ENCODE measurements at places on chromosomes 7 and 10.

DNA sequence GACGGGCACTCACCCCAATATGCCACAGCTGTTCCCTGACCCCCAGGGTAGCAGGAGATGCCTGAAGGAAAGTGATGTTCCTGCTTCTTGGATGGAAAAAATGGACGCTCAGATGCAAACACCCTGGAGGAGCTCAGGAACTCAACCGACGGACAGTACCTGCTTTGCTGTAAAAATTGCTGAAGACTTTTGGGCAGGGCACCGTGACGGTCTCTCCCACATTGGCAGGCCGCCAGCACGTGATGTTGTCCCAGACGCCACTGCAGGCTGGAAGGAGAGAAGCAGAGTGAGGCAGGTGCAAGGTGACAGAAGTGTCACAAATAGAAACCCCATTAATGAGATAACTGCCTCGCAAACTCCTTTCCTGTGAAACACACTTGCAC is 35.0 kb downstream of the VIPR2 start:
- DNase-seq, result peak; percentile 26

GRCh38 chr7:127996253-127997071 is 34.8 kb downstream of the LRRC4 start:
- DNase-seq, result no peak

DNA sequence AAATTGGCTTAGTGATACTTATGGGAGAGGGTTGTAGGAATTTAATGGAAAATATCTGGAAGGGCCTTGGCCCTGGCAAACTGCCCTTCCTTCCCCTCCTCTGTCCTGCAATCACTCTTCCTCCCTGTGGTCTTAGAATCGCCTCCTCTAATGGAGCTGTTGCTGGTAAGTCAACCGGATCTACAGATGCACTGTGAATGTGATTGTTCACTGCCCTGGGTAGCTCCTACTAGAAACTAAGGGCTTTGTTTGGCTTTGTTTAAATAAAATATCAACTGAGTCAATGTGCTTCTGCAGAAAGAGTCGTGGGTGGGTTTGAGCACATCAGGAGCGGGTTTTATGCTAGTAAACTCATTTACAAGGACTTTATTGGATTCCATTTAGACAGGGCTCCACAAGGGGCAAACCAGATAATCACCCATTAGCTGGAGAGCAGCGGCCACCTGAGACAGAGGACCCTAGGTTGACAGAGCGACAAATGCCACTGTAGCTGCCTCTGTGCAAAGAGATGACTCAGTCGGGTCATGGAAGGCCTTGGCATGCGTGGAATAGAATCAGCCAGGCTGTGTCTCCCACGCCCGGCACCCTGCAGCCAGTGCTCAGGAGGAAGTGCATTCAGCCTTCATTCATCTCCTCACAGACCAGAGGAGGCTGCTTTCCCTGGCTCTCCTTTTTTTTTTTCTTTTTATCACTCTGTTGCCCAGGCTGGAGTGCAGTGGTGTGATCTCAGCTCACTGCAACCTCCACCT is 97.9 kb downstream of the GAD2 start:
- no peak for DNase-seq

DNA sequence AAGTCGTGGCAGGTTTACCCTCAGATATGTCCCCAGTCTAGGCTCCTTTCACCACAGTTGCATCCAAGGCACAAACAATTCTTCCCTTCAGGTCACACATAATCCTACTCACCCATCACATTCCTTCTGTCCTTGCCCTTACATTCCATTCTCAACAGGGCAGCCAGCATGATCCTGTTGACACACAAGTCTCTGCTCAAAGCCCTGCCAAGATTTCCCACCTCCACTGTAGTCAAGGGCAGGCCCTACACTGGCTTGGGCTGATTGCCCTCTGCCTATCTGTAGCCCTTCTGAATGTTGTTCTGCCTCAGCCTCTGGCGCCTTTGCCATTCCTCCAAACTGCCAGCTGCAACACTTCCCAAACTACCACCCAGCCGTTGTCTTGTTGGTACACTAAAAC is 187.9 kb upstream of the AKR1E2 start:
- DNase-seq, result no peak

- DNase-seq, result no peak
These were observed 57.8 kb downstream of the FRMPD2 start for GRCh38 chr10:48216744-48217143.

DNA sequence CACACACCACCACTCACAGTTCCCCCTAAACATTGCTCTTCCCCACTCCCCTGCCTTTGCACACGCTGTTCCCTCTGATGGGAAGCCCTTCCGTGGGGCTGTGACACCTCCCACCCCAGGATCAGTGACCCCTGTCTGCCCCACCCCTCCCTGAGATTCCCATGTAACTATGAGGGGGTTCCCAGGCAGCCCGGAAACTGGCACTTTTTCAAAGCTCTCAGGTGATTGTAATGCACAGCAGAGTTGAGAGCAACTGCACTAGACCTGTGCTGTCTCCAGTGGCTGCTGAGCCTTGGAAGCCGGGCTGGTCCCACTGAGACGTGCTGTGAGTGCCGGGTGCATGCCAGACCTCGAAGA is 29.8 kb downstream of the GPRIN2 start:
- no peak for DNase-seq

GRCh38 chr7:34187798-34188307 is 282.5 kb downstream of the BMPER start:
- no peak for DNase-seq

DNA sequence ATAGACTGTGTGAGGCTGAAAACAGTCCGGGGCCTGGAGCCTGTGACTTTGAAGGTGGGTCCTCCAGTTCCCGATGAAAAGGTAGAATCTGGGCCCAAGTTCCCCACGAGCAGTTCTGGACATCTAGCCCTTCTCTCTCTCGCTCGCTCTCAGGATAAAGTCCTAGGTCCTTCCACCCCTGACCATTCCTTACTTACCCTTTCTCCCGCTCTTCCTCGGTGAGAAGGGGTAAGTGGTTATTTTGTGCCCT is 713 bp downstream of the IMMP2L start:
- DNase-seq, result no peak

DNA sequence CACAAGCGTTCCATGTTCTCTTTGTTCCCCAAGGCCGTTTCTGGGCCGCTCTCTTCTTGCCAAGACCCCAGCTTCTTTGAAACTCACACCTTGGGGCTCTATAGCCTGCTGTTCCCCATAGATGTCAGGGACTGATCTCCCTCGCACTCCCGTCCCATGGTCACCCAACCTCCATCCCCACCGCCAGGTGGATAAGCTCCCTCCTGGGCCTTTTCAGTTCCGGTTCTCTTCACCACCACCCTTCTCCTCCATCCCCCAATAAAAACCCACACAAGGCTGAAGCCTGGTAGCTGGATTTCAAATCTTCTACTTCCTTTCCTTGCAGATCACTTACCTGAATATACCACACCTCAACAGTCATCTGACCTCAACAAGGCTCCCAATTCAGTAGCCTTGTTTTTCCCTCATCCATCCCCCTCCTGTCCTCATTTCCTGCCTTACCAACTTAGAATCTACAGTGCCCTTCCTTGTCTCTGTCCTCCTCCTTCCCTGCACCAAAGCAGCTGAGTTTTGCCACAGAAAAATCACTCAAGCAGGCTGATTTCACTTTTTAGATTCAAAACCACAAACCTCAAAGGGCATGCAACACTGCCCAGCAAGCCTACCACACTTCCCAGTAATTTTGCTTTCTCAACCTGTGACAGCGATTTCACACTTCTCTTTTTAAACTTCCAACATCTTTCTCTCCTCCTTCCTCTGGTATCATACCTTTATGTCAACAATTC is 7.7 kb downstream of the SLC37A3 start:
- no peak for DNase-seq

DNA sequence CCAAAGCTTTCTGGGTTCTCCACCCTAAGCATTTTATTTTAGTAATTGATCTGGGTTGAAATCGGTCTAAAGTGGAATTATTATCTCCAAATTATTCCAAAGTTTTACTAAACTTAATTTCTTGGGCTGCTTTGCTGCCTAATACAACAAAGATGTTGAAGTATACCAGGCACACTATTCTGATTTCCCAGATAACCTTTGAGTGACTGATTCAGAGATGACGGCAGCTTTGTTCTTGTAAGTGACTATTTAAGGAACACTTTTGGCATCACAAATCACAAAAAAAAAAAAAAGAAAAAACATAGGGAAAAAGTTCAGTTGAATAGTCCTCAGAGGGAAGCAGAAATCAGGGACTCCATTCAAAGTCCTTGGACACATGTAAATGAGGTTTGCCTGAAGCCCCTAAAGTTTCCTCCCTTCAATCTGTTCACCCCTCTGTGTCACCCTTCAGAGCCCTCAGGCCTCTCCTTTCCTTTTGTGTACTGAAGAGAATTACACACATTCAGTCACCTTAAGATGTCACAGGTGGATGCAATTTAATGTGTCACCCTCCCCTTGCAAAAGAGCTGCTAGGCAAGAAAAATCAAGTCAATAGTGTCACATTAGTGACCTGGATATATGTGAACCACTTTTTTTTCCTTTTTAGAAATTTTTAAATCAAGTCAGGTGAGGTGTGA is 81.5 kb downstream of the RTKN2 start:
- no peak for DNase-seq

GRCh38 chr10:3844491-3845025 is 59.5 kb upstream of the KLF6 start:
- no peak for DNase-seq

DNA sequence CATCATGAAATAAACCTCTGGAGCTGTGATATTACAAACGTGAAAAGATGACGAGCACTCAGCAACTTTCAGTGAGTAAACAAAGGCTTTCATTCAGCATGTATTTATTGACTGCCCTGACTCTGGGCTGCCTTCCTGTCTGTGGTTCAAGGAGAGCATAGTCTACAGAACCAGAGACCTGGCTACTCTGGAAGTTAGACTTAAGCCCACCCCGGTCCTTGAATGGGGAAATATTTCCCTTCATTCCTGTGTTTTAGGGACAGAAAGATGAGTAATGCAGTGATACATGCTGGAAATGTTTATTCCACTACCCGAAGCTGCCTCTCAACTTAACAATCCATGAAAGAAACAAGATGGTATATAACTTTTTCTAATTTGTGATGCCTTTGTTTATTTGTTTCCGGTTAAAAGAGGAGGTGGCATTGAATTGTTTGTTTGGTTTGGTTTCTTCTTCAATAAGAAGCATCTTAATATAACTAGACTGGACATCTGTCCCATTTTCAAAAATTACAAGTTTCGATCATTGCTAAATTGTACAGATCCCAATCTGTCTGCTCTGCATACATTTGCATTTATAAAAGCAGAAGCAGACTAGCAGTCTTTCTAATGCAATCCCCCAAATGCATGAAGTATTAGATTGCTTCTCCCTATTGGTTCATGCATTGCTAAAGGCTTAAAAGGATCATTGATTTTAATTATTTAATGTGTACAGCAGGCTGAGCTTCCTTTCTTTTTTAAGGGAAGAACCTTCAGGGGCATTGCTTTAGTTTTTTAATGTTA is 57.7 kb downstream of the TRUB1 start:
- no peak for DNase-seq

- DNase-seq, result no peak
These were observed 780.8 kb upstream of the C7orf33 start for GRCh38 chr7:147809786-147810185.

DNA sequence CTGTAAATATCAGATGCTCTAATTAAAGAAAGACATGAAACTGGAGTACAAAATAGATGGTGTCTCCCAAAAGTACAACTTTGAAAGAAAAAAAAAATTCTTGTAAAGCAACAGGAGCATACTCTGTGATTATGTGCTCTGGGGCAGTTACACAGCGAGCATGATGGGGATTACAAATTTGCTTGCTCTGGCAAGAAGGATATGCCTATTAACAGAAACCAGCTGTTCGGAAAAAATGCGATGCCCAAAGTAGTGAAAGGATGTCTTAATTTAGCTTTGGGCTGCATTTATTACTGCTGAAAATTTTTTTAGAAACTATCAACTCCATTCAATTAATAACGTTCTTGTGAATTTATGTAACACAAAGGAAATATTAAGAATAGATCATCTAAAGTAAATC is 256.9 kb upstream of the TPK1 start:
- DNase-seq, result no peak

GRCh38 chr10:25177754-25178135 is 2.9 kb downstream of the GPR158 start:
- DNase-seq, result no peak

DNA sequence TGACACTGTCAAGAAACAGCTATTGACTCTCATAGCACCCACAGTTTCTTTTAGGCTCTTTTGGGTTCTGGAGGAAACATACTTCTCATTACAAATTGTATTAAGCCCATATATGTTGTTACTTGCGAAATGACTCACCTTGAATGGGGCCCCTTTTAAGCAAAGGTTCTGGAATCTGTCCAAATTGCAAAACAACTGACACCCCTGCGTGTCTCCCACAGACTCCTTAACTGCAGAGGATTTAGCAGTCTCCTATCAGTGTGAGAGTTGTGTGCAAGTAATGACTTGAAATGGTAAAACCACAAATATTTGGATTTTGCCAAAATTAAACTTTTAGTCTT is 192.3 kb downstream of the DNAJC1 start:
- DNase-seq, result no peak

DNA sequence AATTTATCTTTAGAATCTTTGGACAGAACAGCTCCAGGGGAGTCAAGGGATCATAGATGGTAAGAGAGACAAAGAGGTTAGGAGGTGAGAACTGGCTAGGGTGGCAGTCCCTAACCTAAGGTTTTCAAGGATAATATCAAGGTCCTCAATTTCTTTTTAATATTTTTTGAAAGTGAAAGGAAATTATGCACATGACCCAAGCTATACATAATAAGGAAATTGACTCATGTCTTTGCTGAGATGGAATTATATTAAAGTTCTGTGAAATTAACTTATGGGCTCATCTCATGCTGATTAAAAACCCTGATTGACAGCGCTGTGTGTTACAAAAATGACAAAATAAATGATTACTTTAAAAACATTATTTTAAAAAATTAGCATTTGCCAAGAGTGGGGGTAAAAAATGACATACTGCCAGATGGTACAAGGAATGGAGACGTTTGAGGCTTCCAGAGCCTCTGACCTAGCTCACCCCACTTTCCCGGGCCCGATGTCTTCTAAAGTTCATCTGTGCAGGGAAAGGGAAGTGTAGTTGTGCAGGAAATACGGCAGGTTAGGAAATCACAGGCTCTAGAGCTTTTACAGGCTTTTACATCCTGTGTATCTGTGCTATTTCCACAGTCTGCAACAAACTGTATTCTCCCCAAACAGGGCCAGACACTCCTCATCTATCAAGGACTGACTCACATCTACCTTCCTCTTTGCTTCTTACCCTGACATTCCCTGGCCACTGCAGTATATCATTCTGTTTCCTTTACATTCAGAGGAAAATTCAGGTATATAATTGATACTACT is 185.6 kb upstream of the PRSS58 start:
- DNase-seq, result no peak

- no peak for DNase-seq
These were observed 188.9 kb downstream of the BICC1 start for GRCh38 chr10:58701405-58702135.

DNA sequence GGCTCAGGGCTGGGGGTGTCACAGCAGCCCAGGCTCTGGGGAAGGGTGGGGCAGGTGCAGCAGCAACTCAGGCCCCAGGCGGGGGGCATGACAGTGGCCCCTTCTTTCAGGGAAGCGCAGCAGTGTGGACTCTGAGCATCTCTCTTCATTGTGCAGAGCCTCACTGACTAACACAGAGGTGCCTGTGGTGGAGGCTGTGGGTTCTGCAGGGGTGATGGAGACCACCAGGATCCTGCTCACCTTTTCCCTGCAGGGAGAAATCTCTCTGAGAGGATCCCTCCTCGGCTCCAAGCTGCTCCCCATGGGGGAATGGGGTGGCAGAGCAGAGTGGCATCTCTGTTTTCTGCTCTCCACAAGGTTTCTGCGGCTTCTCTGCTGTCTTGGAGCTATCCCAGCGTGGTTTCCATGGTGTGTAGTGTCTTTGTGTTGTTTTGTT is 37.8 kb upstream of the SHH start:
- no peak for DNase-seq

Measured in NCI-H2171 (cell line).